ENCODE measurements at places on chromosomes 7 and 10. TPM values are rescaled to one million over a fixed set of nuclear protein-coding genes. Genes with fewer than 3 reads are reported as not detected.

- DNase-seq, result no peak
- no peak overlapping the region for H3K4me3 ChIP-seq
- H3K36me3 ChIP-seq, result no peaks in the 10 kb centered on the region
- H3K27ac ChIP-seq, result no peak overlapping the region
- no peaks in the 10 kb centered on the region for H3K4me1 ChIP-seq
Measured at GRCh38 chr7:44223362-44224079, 22.7 kb downstream of the YKT6 start.

- no peaks in the 10 kb centered on the region for H3K27me3 ChIP-seq
- H3K27ac ChIP-seq, result peak overlapping the region; percentile 93
- peak overlapping the region; percentile 43 for H3K4me3 ChIP-seq
- H3K36me3 ChIP-seq, result no peaks in the 10 kb centered on the region
- peaks cover 30% of the 10 kb centered on the region for H3K4me1 ChIP-seq
Measured at GRCh38 chr10:13787015-13787421, 200.3 kb downstream of the PRPF18 start.

- H3K4me1 ChIP-seq, result no peaks in the 10 kb centered on the region
- no peaks in the 10 kb centered on the region for H3K36me3 ChIP-seq
- no peaks in the 10 kb centered on the region for H3K27me3 ChIP-seq
Measured at GRCh38 chr10:95467162-95467599, 94.0 kb downstream of the SORBS1 start.

The GTF2IRD2 gene
- 10.9 TPM for total RNA-seq

GRCh38 chr10:23516530-23516929, 77.7 kb downstream of the OTUD1 start:
- no peak overlapping the region for H3K27ac ChIP-seq
- no peak overlapping the region for H3K4me3 ChIP-seq
- no peaks in the 10 kb centered on the region for H3K27me3 ChIP-seq
- DNase-seq, result no peak
- no peaks in the 10 kb centered on the region for H3K36me3 ChIP-seq

DNA sequence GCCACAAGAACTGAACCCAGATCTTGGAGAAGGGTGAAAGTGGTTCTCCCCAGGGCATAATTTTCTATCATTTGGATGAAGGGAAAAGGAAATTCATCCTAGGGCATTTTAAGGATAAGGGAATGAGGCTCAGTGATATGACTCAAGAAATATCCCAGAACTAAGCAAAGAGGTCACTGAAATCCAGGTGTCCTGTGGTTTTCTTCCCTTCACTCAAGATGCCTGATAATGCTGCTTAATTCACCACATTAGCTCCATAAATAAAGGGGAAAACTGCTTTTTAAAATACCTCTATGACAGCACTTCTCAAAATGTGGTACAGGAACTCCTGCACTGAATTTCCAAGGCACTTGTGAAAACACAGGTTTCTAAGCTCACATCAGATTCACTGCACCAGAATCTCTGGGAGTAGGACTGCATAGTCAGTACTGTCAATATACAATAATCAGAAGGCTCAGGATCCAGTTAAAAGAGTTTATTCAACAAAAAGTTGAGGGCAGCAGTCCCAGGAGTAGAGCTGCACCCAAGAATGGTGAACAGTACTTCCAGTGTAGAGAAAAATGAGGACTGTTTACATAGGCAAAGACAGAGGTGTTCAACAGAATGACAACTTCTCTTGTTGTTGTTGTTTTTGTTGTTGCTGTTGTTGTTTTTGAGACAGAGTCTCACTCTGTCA, 2.9 kb downstream of the IFIT3 start:
- peaks cover 4% of the 10 kb centered on the region for H3K27me3 ChIP-seq
- H3K4me3 ChIP-seq, result no peak overlapping the region
- DNase-seq, result no peak
- H3K36me3 ChIP-seq, result no peaks in the 10 kb centered on the region
- no peak overlapping the region for H3K27ac ChIP-seq

The UPK3B gene
- 0.33 TPM for total RNA-seq

The SPDYE1 gene
- not detected for total RNA-seq

The MRLN gene
- total RNA-seq, result 0.47 TPM

DNA sequence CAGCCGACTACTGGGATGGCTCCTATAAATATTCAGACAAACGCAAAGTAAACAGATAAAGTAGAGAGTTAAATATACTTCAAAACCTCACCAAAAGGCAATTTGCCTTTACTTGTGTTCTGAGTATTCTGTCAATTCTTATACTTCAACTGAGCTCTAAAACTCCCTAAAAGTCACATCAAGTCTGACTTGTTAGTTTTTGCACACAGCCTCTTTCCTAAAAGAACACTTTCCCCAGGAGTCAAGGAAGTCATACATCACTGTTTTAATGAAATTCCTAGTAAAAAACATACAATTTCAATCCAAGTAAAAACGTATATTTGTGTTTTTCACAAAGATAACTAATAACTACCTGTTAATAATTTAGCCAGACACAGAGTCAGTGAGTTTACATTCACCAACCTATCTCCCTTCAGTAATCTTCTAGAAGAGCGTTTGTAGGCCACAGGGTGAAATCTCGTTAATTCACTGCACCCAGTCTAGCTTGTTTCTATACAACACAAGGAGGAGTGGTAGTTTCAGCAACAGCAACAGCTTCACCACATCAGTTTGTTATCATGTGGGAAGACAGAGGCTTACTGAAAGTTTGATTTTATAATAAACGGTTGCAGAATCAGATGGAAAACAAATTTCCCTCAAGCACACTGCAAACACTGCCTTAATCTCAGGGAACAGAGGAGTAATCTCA, 2.7 kb downstream of the COBL start:
- H3K36me3 ChIP-seq, result no peaks in the 10 kb centered on the region
- no peak overlapping the region for H3K27ac ChIP-seq
- H3K4me3 ChIP-seq, result no peak overlapping the region
- H3K4me1 ChIP-seq, result peaks cover 3% of the 10 kb centered on the region
- DNase-seq, result no peak

DNA sequence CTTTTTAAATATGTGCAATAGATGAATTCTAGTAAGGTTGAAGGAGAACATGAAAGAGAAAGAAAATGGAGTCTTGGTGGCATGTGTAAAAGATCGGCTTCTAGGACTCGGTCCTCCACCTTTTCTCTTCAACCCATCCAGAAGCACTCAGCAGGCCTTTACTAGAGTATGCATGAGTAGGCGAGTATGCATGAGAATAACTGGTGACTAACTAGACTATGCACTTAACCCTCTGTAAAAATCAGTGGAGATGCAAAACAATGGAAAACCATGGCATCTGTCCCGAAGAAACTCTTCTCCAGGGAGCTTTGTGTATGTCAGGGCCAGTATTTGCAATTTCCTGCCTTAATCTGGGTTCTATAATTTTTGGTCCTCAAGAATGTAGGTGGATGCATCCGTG, 40.0 kb upstream of the GRB10 start:
- no peak for DNase-seq
- H3K4me1 ChIP-seq, result peaks cover 7% of the 10 kb centered on the region
- H3K27ac ChIP-seq, result no peak overlapping the region
- no peaks in the 10 kb centered on the region for H3K36me3 ChIP-seq
- no peak overlapping the region for H3K4me3 ChIP-seq

- no peaks in the 10 kb centered on the region for H3K27me3 ChIP-seq
- DNase-seq, result no peak
- no peak overlapping the region for H3K27ac ChIP-seq
- no peak overlapping the region for H3K4me3 ChIP-seq
- H3K4me1 ChIP-seq, result no peaks in the 10 kb centered on the region
- H3K36me3 ChIP-seq, result no peaks in the 10 kb centered on the region
Measured at GRCh38 chr7:52317921-52318320, 717.5 kb upstream of the POM121L12 start.

The CYP3A5 gene
- 2.1 TPM for total RNA-seq

The CALHM3 gene
- total RNA-seq, result 0.09 TPM

The ATP6V1F gene
- total RNA-seq, result 107 TPM

- no peak overlapping the region for H3K27ac ChIP-seq
- no peak for DNase-seq
- no peaks in the 10 kb centered on the region for H3K27me3 ChIP-seq
- no peaks in the 10 kb centered on the region for H3K4me1 ChIP-seq
- no peak overlapping the region for H3K4me3 ChIP-seq
Measured at GRCh38 chr7:47794016-47794415, 154.2 kb downstream of the PKD1L1 start.

DNA sequence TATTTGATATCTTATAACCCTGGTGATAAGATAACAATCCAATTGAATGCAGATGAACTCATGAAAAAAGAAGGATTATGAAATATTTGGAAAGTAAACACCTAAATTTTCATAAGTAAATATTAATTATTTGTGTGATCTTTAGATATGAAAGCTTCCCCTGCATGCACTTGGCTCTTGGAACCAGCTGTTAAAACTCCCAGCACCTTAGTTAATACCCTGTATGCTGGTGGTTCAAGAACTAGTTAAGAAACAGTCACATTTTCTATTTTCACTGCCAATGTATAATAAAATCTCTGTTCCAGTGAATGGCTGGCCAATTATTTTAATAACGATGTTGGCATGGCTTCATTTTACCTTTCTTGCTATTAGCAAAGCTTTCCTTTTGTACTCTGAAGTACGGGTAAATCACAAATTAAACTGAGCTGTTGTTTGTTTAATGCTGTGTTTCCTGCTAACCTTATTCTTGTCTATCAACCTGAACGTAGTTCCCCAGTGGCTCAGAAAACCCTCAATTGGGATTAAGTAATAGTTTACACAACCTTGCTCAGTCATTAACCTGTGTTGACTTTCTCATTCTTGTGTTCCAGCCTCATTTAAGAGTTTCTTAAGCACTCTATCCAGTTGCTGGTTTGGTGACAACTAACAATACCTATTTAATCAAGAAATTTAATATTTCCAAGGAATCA, 38.9 kb downstream of the MET start:
- no peaks in the 10 kb centered on the region for H3K4me1 ChIP-seq
- H3K4me3 ChIP-seq, result no peak overlapping the region
- H3K27ac ChIP-seq, result no peak overlapping the region
- DNase-seq, result no peak
- H3K27me3 ChIP-seq, result no peaks in the 10 kb centered on the region

- peak overlapping the region; percentile 76 for H3K27ac ChIP-seq
- no peak for DNase-seq
- peaks cover 17% of the 10 kb centered on the region for H3K4me1 ChIP-seq
- peaks cover 8% of the 10 kb centered on the region for H3K27me3 ChIP-seq
Measured at GRCh38 chr10:88989824-88990383, 694 bp upstream of the FAS start.

GRCh38 chr10:73444457-73444856, 11.1 kb upstream of the MSS51 start:
- H3K4me3 ChIP-seq, result no peak overlapping the region
- no peaks in the 10 kb centered on the region for H3K4me1 ChIP-seq
- H3K36me3 ChIP-seq, result peaks cover 54% of the 10 kb centered on the region
- no peak overlapping the region for H3K27ac ChIP-seq
- DNase-seq, result no peak
- no peaks in the 10 kb centered on the region for H3K27me3 ChIP-seq

DNA sequence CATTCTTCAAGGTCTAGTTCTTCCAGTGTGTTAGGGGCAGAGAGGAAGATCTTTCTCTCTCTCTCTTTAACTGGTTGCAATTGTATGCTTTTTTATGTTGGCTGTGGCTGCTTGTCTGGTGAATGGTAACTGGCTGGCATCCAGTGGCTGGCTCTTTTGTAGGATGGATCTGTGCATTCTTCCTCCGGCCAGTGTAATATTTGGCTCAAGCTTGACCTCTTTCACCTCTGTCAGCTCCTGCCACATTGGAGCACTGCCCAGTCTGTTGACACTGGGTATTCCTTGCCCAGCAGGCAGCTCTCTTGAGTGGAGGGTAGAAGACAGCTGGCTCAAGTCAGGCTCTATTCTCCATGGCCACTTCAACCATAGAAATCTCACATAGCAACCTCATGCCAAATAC, 528.3 kb downstream of the PHTF2 start:
- H3K27me3 ChIP-seq, result no peaks in the 10 kb centered on the region
- H3K36me3 ChIP-seq, result no peaks in the 10 kb centered on the region
- H3K27ac ChIP-seq, result no peak overlapping the region
- no peak overlapping the region for H3K4me3 ChIP-seq
- no peaks in the 10 kb centered on the region for H3K4me1 ChIP-seq

The KNDC1 gene
- 0.19 TPM for total RNA-seq

- DNase-seq, result no peak
- peaks cover 20% of the 10 kb centered on the region for H3K4me1 ChIP-seq
- H3K27me3 ChIP-seq, result no peaks in the 10 kb centered on the region
- H3K36me3 ChIP-seq, result no peaks in the 10 kb centered on the region
Measured at GRCh38 chr10:14553448-14553847, 221.2 kb downstream of the FAM107B start.
